ENCODE measurements at places on chromosomes 12 and 14.

- no peak for DNase-seq
Measured at GRCh38 chr12:78403136-78403535, 461.4 kb upstream of the SYT1 start.

DNA sequence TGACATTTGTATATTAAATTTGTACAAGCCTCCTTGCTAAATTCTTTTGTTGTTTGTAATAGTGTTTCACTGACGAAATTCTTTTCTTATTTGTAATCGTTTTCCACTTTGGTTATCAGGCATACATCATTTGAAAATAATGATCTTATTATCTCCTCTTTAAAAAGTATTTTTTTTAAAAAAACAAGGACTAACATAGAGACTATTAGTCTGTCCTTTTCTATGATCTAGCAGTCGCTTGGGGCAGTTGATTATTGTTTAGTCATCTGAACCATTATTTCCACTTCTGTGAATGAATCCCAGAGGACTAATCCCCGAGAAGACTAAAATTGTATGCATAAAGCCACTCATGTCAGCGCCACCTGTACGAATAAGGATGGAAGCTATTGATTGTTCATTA is 11.5 kb downstream of the ADGRD1 start:
- no peak for DNase-seq

DNA sequence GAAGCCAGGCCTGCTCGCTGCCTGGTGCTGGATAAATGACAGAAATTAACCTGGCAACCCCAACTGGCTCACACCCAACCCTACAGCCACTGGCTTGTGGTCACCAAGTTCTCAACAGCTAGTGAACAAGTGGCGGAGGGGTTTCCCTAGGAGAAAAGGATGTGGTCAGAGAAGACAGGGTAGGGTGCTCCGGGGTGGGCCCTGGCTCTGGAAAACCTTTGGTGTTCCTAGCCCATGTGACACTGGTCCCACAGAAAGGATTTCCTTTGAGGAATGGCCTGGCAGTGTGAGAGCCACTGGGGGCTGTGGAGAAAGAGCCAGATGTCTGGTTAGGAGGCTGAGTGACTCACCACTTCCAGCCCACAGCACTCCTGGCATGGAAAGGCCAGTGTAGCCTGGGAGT is 8.7 kb downstream of the SYNE3 start:
- no peak for DNase-seq

DNA sequence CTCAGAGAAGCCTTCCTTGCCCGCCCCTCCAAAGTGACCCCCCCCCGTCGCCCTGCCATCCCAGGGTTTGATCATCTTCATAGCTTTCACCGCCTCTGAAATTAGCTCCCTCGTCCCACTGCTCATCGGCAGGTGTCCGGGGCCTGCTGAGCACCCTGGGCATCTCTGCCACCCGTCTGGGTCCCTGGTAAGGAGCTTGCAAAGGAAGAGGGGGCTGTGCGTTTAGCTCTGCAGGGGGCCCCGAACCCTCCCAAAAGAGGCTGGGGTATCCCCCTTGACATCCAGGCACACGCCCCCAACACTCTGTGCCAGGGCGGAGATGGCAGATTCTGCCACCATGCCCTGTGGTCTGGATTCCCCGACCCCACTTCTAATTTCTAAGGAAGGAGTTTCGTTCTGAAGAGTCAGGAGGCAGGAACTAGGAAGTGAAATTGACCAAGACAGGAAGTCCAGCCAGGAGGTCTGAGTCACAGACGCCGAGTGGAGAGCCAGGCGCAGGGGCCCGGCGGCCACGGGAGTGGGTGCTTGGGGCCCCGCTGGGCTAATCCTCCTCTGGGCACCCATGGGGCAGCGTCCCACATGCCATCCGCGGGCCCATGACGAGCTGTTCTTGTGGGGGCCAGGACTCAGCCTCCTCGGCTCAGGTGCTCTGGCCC is 95.7 kb downstream of the RFLNA start:
- no peak for DNase-seq

DNA sequence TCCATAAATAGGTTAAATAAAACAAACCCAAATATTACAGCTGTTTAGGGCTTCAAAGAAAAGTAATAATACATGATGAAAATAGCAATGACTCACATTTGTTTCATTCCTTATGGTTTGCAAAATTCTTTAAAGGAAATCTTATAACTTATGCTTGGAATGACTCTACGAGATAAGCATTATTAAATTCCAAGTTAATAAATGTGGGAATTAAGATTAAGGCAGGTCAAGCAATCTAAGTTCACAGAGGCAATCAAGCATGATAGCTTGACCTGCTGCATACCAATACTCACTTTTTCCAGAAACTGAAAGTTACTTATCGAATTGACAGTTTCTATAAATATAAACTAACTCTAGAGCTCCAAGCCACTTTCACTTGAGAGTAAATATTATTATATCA is 1002.9 kb upstream of the SEL1L start:
- no peak for DNase-seq

DNA sequence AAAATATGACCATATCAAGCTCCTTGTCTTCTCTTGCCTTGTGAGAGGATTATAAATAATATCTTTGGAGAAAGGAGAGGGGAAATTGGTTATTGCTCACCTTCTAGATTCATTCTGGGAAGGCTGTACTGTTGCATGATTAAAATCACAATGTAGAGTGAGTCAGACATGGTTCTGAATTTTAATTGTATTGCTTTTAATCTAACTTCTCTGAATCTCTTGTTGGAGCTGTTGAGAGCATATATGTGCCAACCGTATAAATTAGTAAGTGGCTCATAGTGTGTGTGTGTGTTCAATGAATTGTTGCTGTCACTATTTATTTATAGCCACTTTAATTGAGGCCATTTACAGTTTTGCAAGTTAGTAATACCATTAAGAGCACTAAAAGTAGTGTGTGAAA is 56.1 kb downstream of the KCNJ8 start:
- DNase-seq = no peak

All from vagina (tissue), 2 donors.